ENCODE measurements at places on chromosomes 6 and 20. TPM values are rescaled to one million over a fixed set of nuclear protein-coding genes. Genes with fewer than 3 reads are reported as not detected.

GRCh38 chr6:166348305-166348949, 6.1 kb upstream of the SFT2D1 start:
- no peak for DNase-seq

DNA sequence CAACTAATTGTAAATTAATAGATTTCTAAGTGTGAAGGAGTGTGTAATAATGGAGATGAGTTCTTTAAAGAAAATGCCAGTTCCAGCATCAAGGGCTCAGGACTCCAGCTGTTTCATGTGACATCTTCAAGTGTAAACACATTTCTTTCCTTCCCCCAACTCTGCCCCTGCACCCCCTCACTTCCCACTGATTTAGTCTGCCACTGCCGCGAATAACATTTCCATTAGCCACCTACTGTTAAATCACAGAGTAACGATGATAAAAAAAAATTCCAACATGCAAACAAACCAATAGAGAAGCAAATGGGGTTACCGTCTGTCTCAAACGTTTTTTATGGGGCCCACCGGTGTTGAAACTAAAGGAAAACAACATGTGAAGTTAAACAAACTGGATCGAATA, 414.3 kb downstream of the SAMD5 start:
- no peak for DNase-seq

DNA sequence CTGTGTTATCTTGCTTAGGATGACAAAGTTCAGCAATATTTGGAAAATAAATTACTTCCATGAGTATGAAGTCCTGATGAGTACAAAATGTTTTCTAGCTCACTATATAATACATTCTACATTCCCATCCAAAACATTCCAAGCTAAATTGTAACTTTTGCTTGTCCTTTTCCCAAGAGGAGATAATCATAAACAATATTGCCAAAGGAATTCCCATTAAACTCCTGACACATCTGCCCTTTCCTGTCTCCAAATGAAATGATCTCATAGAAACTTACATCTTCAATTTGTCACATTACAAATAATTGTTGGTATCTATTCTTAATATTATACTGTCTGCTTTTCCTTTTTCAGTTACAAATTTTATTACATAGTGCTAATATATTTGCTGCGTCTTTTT, 20.4 kb upstream of the SENP6 start:
- DNase-seq = no peak

GRCh38 chr6:85669735-85670194, 27.1 kb upstream of the SYNCRIP start:
- DNase-seq = no peak

DNA sequence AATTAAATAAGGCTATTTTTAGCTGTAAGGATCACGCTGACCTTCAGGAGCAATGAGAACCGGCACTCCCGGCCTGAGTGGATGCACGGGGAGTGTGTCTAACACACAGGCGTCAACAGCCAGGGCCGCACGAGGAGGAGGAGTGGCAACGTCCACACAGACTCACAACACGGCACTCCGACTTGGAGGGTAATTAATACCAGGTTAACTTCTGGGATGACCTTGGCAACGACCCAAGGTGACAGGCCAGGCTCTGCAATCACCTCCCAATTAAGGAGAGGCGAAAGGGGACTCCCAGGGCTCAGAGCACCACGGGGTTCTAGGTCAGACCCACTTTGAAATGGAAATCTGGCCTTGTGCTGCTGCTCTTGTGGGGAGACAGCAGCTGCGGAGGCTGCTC, 84.0 kb downstream of the RAMACL start:
- no peak for DNase-seq

DNA sequence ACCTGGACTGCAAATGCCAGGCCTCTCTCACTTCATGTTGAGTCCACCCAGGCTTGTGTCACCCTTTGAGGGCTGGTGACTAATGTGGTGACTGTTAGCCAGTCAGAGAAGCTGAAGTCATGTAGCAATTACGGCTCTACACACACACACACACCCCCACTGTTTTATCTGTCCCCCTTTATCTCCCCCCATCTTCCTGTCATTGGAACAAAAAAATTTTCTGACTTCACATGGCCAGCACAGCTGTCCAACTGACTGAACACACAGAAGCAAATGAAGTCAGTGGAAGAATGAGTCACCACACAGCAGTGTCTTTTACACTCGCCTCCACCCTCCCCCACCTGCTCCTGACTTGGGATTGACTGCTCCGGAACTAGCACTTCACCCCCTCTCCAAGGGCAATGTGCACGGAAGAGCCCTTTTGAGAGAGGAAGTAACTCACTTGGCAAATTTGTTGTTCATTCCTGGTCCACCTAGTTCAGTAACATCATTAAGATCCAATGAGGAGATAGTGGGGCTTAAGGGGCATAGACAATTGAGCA, 198.0 kb downstream of the RNF144B start:
- no peak for DNase-seq

- DNase-seq = no peak
Measured at GRCh38 chr6:73577676-73578075, 56.8 kb upstream of the EEF1A1 start.

DNA sequence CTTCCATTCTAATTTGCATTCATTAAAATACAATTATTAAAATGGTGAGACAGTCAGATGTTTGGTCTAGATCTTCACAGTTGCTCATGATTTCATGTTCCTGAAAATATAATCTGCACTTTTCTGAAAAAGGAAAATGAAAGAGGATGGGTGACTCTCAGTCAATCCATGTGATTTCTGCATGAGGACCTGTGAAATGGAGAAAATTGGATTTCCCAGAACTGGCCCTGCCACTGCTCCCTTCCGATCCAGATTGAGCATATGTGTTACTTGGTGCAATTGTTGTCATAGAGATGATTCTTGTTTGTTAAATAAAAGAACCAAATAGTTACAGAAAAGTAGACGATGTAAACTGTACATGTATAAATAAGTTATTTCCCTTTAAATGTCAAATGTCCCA, 37.4 kb downstream of the HAO1 start:
- DNase-seq = no peak

GRCh38 chr6:152338335-152339125, 298.6 kb downstream of the SYNE1 start:
- DNase-seq = no peak

The SERPINB6 gene
- total RNA-seq = 136 TPM

The DACT2 gene
- total RNA-seq = 5.0 TPM

The ASCC3 gene
- 31.7 TPM for total RNA-seq

The ECT2L gene
- total RNA-seq = 0.13 TPM

The CTCFL gene
- total RNA-seq = not detected

The C20orf141 gene
- not detected for total RNA-seq

The FRS3 gene
- total RNA-seq = 7.0 TPM

Measured in kidney (tissue), 22 donors.